HS-5 (cell line): ENCODE measurements at places on chromosomes 1 and 21.

DNA sequence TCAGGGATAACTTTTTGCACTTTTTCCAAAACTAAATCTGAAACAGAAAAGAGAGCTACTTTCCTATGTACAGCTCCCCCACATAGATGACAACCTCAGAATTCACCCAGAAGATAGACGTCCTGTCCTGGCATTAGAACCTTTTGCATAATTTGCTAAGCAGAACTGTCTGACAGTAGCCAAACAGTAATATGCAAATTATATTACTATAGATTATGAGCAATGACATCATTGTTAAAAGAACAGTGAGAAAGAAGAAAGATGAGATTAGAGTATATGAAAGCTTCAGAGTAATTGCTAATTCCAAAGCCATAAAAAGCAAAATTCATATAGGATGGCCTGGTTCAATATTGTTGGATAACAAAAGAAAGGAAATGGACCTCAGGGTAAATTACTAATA, 43.7 kb downstream of the SLC44A5 start:
- no peak for DNase-seq

DNA sequence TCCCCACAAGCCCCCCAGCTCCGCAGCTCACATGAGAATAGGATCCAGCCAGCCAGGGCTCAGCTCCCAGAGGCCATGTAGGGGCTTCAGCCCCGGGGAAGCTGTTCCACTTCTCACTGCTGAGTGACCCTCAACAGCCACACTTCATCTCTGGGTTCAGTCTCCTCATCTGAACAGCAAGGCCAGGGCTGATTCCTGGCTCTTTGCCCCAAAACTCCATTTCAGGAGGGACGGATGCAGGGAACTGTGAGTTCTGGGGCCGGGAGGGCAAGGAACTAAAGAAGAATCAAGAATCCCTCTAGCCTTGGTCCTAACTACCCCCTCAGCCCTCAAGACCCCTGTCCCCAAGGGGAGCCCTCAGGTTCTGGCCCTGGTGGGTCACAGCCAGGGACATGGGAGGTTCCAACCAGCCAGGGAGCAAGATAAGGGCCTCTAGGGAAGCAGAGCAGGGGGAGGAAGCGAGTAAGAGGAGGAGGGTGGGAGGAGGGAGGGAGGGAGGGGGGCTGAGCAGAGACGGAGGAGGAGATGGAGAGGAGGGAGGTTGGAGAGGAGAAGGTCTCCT, 13.1 kb downstream of the SDC3 start:
- no peak for DNase-seq

DNA sequence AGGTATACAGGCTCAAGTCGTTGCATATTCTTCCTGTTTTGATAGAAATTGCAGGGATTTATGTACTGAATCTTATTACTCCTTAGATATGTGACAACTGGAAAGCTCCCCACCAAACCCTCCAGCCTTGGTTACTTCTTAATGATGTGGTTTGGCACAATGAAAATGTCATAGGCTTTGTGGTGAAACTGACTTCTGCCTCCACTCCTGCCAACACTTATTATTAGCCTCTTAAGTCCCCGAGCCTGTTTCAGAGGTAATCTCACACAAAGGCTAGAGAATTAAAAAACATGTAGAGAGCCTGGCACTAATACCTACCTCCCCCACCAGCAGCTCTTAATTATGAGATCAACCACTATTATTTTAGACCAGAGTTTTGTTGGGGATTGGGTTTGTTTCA, 4.2 kb downstream of the COX20 start:
- DNase-seq = no peak

- no peak for DNase-seq
Measured at GRCh38 chr1:11594222-11594621, 60.0 kb downstream of the FBXO2 start.

DNA sequence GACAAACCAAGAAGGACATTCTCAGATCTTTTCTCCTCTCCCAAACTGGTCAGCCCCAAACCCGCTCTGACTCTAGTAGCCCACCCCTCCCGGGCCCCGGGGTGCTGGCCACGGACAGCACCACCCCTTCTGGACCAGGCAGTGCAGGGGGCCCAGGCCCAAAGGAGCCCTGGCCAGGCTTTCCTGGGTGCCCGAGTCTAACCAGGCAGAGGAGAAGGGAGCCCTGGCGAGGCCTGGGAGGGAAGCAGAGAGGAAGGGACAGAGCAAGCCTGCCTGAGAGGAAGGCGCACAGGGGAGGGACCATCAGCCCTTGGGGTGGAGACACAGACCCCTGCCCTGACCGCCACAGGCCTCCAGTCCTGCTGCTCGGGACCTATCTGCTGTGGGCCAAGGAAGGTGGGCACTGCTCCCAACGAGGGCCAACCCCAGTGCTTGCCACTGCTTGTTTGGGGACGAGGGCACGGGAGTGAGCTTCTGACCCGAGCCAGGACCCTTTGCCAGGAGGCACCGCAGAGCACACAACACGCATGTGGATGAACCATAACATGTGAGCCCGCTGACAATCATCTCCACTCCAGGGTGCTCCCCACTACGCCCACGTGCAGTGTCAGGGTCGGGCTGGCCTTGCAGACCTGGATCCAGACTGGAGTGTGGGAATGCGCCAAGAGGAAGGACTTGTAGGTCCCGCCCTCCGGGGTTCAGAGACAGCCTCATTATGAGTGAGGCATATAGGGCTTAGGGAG, 57.6 kb downstream of the KCNAB2 start:
- no peak for DNase-seq

DNA sequence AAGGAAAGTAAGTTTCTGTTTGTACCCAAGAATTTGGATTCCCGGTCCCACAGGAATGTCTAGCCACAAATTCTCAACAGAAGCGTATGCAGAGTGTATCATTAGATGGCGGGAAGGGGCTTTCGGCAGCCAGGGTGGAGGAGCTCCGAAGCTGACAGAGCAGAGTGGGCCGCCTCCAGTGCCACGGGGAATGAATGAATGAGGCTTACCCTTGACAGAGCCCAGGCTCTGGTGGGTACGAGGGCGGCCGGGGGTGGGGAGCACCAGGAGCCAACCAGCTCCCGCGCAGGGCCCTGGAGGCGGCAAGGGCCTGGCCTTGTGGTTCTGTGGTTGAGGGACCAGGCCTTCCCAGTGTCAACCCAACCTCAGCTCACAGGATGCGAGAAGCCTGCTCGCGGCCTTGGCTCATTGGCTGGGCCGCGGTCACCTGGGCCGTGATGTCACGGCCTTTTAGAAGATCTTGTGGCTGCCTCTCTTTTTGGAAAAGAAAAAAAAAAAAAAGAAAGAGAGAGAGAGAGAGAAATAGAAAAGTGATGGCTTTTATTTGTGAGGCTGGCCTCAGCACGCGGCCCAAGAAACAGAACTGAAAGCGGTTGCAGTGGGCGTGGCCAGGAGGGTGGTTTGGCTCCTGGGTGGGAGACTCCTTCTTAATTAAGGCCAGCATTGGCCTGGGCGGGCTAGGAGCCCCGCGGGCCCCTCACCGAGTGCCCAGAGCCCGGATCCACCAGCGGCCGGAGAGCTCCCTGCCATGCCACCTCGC, 34.9 kb upstream of the RUNX3 start:
- DNase-seq = no peak

DNA sequence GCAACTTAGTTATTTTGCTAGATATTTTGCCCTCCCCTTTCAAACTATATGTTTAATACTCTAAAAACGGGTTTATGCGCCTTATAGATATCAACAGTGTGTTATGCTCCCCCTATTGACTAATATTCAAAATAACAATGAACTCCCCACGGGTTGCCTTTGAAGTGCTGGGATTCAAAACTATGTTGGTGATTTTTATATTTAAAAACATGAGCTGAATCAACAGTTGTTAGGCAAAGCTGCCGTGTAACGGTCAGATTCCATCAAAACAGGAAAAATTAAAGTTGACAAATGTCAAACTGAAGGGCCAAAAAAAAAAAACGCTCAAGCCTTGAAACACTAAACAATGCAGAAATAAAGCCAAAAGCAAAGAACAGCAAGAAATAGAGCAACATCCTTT, 2.5 kb downstream of the TGFBR3 start:
- no peak for DNase-seq

GRCh38 chr1:36425791-36426190, 24.5 kb downstream of the OSCP1 start:
- no peak for DNase-seq

- DNase-seq = no peak
Measured at GRCh38 chr1:232596666-232597303, 33.1 kb downstream of the SIPA1L2 start.

- DNase-seq = no peak
Measured at GRCh38 chr1:74266001-74266400, 30.8 kb downstream of the TNNI3K start.

GRCh38 chr21:29078869-29079767, 5.7 kb upstream of the CCT8 start:
- no peak for DNase-seq

DNA sequence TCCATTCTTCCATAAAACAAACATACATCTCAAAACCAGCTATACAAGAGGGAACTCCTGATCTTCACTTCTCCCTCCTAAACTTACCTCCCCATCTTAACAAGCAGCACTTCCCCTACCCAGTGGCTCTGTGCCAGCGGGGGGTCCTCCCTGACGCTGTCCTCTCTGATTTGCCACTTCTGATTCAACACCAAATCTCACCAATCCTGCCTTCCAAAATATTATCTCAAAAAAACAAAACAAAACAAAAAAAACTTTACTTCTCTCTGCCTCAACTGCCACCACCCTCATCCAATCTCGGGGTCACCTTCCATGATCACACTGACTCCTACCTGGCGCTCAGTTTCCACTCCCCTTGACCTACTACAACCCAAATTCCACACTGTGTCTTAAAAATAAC, 72.8 kb downstream of the SLC45A1 start:
- DNase-seq = no peak

DNA sequence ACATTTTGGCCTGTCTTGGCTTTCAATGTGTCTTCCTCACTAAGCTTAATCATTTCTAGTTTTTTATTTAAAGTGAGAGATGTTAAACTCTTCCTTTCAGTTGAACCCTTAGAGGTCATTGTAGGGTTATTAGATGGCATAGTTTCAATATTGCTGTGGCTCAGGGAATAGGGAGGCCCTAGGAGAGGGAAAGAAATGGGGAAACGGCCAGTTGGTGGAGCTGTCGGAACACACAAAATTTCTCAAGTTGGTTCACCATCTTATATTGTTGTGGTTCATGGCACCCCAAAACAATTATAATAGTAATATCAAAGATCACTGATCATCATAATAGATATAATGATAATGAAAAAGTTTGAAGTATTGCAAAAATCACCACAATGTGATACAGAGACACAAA, 31.4 kb upstream of the KAZN start:
- no peak for DNase-seq

DNA sequence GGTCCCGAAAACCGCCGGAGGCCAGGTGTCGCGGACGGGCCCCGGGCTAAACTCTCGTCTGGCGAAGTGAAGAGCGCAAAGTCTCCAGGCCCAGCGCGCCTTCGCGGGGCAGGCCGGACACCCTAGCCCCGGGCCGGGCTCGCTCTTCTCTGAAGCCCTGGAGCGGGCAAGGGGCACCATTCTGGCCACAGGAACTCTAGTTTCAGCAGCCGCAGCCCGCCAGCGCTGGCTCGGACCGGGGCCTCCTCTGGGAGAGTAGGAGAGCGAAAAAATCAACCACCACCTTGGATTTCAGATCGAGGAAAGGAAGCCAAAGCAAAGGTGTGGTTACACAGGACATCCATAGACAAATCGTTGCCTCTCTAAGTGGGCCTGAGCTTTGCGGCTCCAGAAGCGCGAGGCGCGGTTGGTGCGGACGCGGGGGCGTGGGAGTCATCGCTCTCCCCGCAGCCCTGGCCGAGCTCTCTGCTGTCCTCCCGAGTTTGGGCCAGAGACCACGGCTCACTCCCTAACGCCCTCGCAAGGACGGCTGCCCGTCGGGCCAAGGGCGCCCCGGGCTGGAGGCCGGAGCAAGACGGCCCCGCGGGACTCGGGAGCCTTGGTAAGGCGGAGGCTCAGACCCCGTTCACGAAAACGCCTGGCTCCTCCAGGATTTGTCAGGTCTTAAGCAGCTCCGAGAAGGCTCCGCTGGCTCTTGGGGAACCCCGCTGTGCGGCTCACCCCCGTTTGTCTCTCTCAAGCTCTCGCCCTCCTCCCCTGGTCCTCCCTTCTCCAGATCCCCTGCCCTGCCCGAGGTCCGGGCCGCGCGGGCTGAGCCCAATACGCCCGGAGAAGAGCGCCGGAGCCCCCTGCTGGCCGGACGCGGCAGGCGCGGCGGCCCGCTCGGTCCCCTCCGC, 132.9 kb upstream of the DPYD start:
- DNase-seq = no peak

DNA sequence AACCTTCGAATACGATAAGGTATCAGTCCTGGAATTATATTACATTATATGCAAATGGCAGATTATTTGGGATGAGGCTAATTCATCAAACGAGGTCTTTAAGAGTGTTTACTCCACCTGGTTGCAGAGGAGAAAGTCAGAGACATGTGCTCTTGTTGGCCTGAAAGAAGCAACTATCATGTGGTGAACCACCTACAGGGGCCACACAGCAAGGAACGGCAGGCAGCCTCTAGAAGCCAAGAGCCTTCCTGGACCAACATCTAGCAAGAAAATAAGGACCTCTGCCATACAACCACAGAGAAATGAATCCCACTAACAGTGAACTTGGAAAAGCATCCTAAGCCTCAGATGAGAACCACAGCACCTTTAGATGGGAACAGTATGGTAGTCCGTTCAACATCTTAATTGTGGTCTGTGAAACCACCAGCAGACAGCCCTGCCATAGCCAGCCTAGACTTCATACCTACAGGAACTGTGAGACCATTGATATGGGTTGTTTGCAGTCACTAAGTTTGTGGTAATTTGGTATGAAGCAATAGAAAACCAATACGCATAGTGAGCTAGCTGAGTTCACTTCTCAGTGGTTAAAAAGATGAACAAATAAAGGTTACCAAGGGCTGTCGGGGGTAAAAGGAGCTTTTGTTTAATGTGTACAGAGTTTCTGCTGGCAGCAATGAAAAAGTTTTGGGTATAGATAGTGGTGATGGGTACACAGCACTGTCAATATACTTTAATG, 345.7 kb upstream of the RUNX1 start:
- DNase-seq = no peak

DNA sequence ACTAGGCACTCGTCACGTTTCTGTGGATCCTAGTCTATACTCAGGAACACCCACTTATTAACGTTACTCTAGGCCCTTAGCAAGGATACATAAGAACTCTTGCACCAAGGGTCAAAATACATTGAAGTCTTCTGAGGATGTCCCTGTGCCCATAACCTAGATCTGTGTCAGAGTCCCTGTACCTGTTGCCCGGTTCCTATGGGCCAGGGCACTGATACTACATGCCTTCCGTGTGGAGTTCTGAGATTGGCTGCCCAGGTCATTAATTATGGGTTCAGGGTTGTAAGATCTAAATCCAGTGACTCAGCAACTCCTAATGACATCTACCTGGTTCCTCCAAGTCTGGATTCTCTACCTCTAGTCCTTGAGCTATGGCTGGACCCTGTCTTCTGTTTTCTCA, 69.5 kb downstream of the GPR137B start:
- DNase-seq = no peak
